Stromal cell of bone marrow (primary cell): ENCODE measurements at places on chromosomes 5 and 9.
A peak's percentile ranks its signal among the peaks of the same experiment; 100 is the strongest.

DNA sequence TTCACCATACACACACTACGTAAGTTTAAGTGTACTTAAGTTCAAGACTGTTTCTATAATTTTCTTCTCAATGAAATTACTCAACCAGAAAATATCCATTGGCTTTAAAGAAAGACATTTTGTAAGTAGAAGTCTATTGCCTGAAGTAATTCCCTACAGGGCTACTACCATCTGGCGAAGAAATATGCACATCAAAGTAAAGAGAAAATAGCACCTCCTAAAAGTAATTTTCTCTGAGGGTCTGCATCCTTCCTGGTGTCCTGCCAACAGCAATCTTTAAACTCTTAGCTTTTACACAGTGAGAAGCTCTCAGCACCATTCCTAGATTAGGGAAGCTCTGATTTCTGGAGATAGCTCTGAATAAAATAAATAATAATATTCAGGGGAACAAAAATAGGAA, 498.5 kb upstream of the TYRP1 start:
- DNase-seq: no peak

- no peak for DNase-seq
These were observed 379 bp upstream of the TICAM2 start for GRCh38 chr5:115602591-115603125.

- DNase-seq: no peak
These were observed 25.6 kb downstream of the OR2V2 start for GRCh38 chr5:181173027-181173419.

- no peak for DNase-seq
These were observed 209.1 kb upstream of the KCNN2 start for GRCh38 chr5:114152656-114153360.

DNA sequence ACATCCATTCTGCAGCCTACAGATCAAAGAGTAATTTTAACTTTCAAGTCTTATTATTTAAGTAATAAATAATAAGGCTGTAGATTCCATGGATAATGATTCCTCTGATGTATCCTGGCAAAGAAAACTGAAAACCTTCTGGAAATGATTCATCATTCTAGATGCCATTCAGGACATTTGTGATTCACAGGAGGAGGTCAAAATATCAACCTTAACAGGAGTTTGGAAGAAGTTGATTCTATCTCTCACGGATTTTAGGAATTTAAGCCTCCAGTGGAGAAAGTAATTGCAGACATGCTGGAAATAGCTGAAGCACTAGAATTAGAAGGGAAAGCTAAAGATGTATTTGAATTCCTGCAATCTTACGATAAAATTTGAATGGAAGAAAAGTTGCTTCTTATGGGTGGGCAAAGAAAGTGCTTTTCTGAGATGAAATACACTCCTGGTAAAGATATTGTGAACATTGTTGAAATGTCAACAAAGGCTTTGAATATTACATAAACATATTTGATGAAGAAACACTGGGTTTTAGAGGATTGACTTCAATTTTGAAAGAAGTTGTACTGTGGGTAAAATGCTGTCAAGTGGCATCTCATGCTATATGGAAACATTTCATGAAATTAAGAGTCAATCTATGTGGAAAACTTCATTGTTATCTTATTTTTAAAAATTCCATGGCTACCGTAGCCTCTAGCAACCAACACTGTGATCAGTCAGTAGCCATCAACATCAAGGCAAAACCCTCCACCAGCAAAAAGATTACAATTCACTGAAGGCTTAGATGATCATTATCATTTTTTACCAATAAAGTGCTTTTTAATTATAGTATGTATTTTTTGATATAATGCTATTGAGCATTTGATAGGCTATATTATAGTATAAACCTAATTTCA, 1141.0 kb downstream of the CDH12 start:
- DNase-seq: no peak

- DNase-seq: no peak
These were observed 213.7 kb upstream of the MAP3K1 start for GRCh38 chr5:56601641-56602071.

DNA sequence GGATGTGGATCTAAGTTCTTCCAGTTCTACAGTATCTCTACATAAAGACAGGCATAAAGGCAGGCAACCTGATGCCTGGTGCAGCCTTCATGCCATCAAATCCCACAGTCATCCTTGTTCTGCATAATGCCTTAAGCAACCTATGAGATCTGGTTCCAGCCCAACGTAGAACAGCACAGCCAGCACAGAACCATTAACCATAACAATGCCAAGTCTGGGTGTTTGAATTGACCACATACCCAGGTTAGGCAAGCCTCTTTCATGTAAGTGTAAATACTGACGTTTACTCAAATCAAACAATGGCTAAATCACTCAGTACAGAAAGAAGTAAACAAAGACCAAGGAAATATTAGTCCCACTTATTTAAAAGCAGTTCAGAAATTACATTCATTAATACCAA, 195.0 kb downstream of the ADAMTSL1 start:
- no peak for DNase-seq

DNA sequence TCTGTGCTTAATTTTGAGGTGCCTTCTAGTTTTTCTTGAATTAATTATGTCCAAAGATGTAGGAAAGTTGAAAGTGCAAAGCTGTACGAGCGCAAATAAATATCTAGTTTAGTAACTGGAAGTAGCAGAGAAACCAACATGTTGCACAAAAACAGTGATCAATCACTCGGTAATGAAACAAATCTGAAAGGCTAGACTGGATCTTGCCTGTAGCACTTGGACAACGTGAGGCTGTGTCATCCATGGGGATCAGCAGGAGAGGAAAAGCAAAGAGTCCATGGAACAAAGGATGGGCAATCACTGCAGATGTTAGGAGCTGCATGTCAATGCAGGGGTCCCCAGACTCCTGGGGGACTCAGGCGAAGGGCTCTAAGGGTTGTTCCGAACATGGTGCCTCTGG, 424.2 kb downstream of the IRX1 start:
- no peak for DNase-seq

DNA sequence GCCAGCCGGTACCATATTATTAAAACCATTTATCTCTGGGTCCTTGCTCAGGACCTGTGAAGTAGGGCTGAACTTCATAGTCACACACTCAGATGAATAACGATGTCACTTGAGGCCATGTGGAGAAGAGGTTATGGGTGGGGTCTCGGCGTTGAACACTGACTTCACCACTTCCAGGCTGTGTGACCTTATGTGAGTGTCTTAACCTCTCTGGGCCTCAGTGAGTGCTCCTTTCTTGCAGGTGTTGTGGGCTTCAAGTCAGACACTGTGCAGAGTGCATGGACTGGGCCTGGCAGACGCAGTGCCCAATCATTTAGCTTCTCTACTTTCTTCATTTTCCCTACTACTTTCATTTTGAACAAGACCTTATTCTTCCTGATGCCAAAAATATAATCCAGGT, 278.8 kb downstream of the PBX3 start:
- no peak for DNase-seq

DNA sequence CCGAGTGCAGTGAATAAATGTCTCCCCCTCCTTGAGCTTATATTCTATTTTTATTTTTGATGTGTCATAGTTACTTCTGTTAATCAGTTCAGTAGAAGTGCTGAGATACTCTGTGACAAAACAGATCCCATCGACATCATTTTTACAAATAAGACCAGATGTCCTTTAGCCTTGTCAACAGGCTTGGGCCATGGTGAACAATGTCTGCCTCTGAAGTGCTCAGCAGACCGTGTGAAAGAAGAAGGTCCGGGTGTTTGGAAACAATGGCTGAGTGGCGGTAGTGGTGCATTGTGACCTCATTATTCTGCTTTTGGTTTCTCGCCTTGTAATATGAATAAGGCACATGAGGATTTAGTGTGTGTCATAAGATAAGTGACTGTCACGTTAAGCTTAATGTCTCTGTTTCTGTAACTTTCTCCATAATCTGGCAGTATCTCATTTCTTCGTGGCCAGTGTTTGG, 71.2 kb downstream of the SYK start:
- peak; percentile 16 for DNase-seq

- no peak for DNase-seq
These were observed 15.6 kb upstream of the TUT7 start for GRCh38 chr9:86369810-86370209.

DNA sequence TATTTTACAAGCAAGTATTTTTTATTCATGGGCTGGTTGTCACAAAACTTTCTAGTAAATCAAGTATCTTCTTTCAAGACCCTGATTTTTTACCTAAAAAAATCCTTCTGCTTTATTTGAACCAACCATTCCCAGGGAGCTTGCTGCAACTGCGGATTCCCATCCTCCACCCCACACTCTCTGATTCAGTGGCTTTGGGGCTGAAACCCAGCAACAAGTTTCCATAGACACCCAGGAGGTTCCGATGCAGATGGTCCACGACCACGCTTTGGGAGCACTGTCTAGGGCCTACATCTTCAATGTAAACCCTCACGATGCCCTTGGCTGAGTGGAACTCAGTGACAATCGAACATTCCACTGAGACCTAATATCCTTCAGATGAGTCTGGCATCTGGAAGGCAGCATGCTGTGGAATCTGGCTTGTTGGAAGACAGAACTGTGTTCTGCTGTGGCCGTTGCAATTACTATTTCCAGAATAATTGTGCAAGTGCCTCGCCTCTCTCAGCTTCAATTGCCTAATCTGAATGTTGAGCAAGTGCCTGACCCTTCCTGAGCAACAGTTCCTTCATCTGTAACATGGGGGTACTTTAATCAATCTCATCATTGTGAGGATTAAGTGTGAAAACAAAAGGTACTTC, 105.1 kb downstream of the INSYN2B start:
- DNase-seq: no peak

DNA sequence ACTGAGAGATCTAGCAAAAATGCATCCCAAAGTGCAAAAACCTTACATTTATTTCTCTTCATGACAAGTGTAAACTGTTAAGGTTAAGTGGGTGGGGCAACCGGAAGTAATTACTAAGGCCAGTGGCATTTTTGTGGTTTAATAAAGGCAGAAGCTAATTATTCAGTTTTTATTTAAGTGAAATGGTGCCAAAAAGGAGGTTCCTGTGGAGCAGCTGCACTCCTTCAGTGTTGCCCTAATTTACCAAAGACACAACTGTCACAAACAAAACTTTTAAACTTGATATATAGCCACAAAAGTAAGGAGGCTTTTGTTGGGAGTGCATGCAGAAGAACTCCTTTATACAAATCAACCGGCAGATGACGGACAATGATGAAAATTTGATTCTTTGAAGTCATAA, 81.6 kb downstream of the NDUFS4 start:
- DNase-seq: no peak

DNA sequence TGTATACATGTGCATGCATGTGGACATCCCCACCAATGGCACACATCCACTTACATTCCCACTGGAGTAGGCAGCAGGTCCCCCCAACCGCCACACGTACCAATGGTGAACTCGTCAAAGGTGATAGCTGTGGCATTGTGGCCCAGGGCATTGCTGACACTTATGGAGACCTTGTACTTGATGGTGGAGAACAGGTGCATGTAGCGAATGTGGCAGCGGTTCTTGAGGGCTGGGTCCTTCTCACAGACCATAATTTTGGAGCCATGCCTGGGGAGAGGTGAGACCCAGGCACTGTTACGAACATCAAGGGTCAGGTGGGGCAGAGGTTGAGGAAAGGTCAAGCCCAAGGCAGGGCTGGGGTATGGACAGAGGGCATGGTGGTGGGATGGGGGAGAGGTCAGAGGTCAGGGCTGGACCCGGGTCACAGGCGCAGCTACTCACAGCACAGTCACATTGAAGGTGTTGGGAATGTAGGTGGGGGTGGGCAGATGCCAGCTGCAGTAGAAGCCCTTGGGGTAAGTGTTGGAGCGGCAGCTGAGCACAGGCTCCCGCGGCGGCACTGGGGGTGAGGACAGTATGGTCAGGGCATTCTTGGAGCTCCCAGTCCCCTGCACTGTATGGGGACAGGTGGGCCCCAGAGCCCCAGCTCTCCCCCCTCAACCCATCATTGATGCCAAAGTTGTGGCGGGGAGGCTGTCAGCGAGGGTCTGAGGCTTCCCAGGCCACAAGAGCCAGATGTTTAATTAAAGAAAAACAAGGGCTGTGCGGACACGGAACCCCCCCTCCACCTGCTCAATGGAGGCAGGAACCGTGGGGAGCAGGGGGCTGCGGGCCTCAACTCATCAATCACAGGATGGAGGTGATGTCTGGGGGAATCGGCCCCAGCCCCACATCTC, 31.9 kb downstream of the CNTFR start:
- DNase-seq: no peak

- DNase-seq: no peak
These were observed 9.7 kb downstream of the NOTCH1 start for GRCh38 chr9:136536051-136536720.

DNA sequence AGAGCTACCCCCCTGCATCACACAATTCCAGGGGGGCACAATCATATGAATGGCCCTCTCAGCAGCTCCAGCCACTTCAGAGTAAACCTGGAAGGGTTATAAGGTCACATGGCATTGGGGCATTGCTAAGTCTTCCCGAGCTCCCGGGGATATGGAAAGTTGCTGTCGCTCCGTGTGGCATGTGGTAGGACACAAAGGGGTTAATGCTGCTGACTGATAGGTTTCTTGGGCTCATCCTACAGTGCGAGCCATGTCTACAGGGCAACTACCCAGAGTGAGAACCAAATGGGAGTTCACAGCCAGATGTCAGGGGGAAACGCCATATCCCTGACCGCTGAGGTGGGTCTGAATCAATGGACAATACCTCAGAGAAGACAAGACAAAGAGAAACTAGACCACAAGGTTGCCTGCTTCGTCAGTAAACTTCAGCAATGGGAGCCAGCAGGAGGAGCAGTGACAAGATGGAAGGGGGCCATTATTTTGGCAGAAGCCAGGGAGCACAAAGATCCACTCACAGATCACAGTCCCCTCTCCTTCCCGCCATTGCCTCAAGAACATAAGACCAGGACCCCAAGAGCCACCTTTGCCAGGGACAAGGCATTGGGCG, 52.4 kb upstream of the SHISAL2B start:
- DNase-seq: no peak

DNA sequence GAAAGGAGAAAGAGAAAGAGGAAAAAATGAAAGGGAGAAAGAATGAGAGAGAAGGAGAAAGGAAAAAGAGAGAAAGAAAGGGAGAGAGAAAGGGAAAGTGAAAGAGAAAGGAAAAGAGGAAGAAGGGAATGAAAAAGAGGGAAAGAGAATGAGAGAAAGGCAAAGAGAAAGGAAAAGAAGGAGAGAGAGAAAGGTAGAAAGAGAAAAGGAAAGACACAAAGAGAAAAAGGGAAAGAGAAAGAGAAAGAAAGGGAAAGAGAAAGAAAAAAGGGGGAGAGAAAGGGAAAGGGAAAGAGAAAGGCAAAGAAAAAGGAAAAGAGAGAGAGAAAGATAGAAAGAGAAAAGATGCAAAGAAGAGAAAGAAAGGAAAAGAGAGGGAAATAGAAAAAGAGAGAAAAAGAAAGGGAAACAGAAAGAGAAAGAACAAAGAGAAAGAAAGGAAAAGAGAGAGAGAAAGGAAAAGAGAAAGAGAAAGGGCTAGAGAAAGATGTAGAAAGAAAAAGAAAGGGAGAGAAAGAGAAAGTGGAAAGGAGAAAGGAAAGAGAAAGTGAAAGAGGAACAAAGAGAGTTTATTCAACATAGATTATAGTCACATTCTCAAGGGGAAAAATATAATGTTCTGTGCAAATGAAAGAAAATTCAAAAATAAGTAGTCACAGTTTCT, 165.2 kb downstream of the TMEM38B start:
- DNase-seq: no peak

- DNase-seq: peak; percentile 28
These were observed 122.4 kb downstream of the SNCAIP start for GRCh38 chr5:122434205-122434970.
